Activated naive CD4-positive, alpha-beta T cell (primary cell): ENCODE measurements at places on chromosomes 5 and 9.

DNA sequence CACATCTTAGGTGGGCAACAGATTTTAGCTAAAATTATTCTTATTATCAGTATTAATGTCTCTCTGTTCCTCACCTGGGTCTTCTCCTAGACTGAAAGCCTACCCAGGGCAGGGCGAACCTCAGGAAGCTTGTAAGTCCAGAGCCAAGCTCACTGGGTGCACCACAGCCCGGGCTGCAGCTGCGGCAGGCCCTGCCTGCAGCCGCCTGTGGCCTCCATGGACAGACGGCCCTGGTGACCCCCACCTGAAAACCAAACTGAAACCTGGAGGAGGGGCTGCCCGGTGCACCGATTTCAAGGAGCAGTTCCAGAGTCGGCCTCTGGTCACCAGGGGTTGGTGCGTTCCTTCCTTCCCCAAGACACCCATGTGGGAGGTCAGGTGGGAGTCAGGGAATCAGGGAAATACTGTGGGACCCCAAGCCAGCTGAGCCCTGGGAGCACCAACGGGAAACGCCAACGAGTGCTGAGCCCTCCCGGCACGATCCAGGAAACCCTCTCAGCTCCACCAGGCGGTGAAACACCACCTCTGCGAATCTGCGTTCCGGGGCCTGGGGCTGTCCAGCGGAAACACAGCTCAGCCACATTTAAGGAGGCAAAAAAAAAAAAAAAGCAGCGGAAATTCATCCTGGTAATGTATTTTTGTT is 68.6 kb upstream of the PPP1R26 start:
- no peak for DNase-seq

DNA sequence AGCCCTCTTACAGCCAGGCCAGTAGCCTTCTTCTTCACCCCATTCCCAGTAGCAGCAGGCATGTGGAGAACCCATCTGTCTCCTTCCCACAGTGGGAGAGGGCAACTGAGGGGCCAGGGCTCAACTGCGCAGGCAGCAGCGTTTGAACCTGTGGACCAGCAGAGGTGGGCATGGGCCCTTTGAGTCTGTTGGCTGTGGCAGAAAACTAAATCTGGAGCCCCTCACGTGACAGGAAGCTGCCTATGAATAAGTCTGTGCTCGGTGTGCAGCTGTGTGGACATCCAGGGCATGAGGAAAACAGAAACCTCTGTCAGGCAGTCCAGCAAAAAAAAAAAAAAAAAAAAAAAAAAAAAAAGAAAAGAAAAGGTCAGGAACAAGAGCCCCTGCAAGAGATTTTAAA is 189.2 kb upstream of the NR3C1 start:
- no peak for DNase-seq

DNA sequence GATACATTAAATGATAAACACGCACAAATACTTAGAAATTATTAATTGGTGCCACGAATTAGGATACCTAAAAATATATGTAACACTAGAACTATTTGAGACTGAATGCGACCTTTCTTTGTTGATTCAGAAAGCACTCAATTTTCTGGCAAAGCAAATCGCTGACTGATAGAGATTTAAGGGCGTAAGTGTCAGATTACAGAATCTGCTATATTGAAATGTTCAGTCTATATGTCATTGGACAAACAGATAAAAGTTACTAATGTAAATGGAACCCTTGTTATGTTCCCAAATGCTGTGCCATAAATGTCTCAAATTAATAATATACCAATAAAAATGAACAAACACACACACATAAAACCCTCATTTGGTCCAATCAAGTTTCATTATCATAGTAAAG is 137.9 kb downstream of the MPDZ start:
- no peak for DNase-seq

GRCh38 chr5:129249886-129250285 is 155.3 kb downstream of the ISOC1 start:
- no peak for DNase-seq

GRCh38 chr5:111781200-111781599 is 24.2 kb upstream of the NREP start:
- DNase-seq = no peak

DNA sequence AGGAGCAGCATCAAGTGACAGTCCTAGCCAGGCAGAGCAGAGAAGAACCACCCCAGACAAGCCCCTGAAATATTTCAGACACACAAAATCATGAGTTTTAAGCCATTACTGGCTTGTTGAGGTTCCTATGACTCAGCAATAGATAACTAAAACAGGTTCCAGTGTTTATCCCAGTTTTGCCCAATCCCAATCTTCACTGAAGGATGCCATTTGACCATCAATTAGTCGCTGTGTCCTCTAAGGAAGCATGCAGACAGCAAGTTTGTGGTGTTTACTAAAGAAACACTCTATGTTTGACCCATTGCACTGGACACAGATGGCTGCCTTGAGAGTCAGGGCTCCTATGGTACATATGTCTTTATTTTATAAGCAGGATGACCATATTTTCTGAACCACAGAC is 186.7 kb downstream of the SYK start:
- DNase-seq = no peak

GRCh38 chr9:68462105-68462775 is 78.4 kb downstream of the TMEM252 start:
- DNase-seq = no peak

GRCh38 chr9:115369322-115369957 is 251.5 kb upstream of the TNC start:
- no peak for DNase-seq

DNA sequence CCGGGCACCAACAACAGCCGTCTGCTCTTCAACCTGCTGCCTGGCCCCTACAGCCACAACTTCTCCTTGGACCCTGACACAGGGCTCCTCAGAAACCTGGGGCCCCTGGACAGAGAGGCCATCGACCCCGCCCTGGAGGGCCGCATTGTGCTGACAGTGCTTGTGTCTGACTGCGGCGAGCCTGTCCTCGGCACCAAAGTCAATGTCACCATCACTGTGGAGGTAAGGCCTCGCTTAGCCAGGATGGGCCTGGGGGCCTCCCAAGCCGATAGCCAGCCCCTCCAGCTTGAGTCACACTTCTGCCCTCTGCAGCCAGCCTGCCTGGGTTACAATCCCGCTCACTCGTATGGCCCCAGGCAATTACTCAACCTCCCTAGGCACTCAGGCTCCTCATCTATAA is 28.6 kb downstream of the GPRIN1 start:
- DNase-seq = no peak

GRCh38 chr5:54719384-54720283 is 202.1 kb downstream of the SNX18 start:
- no peak for DNase-seq

- no peak for DNase-seq
Observed at GRCh38 chr5:145478651-145479050, 356.5 kb downstream of the PRELID2 start.

- no peak for DNase-seq
Observed at GRCh38 chr9:34588671-34589635, 571 bp downstream of the CNTFR start.

DNA sequence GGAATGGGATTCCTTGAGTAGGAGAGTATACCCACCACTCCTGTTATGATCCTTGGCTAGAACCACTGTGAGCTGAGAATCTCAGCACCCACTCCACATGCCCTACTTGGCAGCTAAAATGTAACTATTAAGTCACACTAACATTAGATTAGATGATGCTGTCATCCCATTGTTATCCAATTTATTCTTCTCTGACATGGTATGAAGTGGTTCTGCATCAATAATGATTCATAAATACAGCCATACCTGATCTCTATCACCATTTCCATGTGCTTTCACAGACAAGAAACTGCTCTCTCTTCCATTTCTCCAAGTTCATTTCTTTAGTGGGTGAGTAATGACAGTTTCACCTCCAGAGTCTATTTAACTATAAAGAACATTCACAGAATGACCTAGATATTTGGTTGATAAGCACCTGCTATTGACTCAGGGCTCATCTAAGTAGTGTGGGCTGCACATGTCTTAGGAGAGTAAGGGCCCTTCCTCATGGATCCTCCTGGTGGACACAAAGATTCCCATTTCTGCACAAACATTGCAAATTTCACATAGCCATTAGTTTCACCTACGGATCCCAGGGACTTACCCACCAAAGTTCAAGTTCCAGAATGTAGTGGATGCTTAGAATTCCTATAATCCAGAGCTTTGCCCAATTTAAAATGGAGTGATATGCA is 187.9 kb downstream of the EBF1 start:
- no peak for DNase-seq

DNA sequence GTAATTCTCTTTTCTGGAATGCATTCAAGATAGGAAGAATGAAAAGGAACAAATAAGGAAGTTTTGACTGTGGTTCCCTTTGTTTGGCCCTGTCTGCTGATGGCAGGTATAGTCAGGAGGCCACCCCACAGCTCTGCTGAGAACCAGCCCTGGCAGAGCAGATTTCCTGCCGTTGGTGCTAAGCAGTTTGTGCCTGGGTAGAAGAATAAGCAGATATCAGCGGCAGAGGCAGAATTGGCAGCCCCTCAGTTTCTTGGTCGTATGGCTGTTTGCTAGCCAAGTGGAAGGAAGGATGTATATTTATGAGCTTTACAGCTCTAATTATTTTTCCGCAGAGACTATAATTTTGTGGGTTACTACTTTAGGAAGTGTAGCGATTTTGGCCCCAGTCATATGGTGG is 310.2 kb upstream of the RFX3 start:
- no peak for DNase-seq

GRCh38 chr9:37262410-37262809 is 142.0 kb downstream of the ZCCHC7 start:
- DNase-seq = no peak

- no peak for DNase-seq
Observed at GRCh38 chr9:76586390-76587314, 127.7 kb downstream of the GCNT1 start.

- no peak for DNase-seq
Observed at GRCh38 chr5:116747881-116748280, 173.3 kb upstream of the SEMA6A start.

DNA sequence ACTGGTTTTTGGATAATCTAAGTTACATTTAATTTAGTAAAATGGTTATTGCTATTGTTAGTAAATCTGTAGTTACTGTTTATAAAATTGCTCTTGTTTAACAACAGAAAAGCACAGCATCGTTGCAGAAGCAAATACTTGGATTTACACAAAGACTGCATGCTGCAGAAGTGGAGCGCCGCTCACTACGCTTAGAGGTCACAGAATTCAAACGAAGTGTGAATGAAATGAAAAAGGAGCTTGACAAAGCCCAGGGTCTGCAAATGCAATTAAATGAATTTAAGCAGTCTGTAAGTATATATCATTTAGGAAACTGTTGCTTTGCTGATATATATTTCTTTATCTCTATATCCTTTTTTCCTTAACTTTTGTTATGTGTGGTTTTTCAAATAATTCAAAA is 226.0 kb downstream of the CCDC171 start:
- DNase-seq = no peak

- no peak for DNase-seq
Observed at GRCh38 chr5:143657647-143658285, 154.2 kb upstream of the HMHB1 start.

DNA sequence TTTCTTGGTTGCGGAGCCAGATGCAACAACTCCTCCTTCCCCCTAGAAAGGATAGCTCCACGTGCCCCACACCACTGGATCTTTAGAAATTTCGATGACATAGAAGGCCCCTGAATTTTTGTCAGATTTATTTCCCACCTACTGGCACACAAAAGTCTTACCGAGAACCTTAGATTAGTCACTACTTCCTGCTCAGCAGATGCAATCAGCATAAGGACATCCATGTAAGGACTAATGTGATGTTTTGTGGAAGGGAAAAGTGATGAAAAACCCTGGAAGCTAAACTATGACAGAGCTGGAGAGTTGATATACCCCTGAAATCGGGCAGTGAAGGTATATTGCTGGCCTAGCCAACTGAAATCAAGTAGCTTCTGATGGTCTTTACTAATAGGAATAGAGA is 125.5 kb upstream of the NFIL3 start:
- no peak for DNase-seq

DNA sequence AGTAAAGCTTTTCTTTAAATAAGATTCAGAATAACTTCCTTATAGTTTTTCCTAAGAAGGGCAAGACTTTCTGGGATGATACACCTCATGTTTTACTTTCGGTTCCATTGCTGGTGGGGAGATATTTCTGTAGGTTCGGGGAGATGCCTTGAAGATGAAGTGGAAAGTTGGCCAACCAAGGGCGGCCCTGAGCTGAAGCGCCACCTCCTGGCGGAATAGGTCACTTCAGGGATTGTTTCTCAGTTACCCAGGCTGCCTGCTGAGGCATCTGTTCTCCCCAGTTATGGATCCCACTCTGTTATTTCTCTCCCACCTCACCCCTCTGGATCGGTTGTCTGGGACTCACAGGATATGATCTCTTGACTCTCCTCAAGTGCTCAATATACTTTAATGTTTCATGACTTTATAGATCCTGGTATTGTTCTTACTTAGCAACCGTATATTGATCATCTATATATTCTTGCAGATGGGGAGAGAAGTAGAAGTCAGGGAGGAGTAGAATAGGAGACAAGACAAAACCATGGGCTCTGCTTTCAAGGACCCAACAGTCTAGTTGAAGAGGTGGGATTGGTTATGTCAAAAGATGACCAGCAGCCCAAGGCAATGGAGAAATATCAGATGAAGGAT is 23.4 kb downstream of the MEGF10 start:
- DNase-seq = peak; percentile 43

GRCh38 chr9:136614372-136614922 is 48.3 kb upstream of the EGFL7 start:
- no peak for DNase-seq

DNA sequence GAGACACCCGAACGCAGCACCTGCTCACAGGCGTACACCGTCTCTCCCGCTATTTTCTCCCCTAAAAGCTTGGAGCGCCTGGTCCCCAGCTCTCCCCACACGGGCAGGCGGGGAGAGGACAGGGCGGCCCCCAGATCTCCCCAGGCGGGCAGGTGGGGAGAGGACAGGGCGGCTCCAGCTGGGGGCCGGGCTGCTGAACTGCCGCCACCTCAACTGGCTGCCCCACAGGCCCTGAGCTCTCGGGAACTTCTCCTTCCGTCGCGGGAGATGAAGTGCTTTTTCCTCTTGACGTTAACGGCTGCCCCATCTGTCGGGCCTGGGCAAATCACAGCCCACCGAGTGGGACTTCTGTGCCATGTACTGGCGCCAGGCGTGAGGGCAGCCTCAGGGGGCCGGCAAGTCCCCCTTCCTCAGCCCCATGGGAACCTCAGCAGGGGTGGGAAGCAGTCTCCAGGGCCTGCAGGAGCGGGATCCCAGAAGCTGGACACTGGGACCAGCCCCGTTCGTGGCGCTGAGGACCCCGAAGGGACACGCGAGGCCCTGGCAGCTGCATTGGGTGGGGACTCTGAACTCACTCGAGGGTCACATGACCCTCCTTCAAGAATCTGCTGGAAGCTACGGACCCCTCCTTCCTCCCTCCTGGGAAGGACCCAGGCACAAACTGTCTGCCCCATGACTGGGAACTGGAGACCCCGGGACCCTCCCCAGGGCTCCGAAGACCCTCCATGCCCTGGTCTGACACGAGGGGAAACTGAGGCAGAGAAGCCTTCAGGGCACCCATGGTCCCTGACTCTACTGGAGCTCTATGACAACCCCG is 5.7 kb upstream of the EGFL7 start:
- no peak for DNase-seq

GRCh38 chr9:80440724-80441123 is 869.0 kb downstream of the TLE4 start:
- no peak for DNase-seq

- DNase-seq = no peak
Observed at GRCh38 chr5:74017786-74018211, 391.8 kb downstream of the ARHGEF28 start.
